ENCODE measurements at places on chromosomes 1 and 21. TPM values are rescaled to one million over a fixed set of nuclear protein-coding genes. Genes with fewer than 3 reads are reported as not detected.

- peak; percentile 28 for DNase-seq
Measured at GRCh38 chr1:119686661-119687060, 25.1 kb upstream of the PHGDH start.

DNA sequence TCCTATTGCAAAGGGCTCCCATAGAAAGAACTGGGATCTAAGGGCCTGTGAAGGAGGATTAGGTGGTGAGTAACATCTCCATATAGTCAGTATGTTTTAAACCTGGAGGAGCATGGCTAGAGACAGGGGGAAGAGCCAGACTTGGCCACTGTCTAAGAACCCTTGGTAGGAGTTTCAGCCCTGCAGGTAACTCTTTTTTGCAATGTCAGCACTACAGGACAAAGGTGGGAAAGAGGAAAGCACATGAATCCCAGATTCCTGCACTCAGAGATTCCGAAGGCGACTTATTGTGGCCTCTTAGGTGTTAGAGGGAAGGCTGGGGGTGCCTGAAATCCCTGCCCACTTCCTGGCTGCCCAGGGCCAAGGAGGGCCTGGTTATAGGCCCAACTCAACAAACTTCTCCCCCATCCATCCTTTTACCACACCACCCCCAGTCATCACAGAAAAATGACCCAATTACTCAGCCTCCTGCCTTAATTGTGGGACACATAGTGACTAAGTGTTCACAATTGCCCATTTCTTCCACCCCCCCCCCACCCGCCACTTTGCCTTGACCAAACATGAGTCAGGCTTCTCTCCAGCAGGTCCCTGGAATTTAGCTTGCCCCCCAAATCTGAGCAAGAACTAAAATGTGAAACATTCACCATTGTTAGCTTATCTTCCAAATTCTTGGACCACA lies 1.9 kb upstream of the NTNG1 start:
- no peak for DNase-seq

- no peak for DNase-seq
Measured at GRCh38 chr1:65605621-65606020, 185.2 kb downstream of the LEPR start.

- no peak for DNase-seq
Measured at GRCh38 chr21:33677450-33677849, 35.1 kb downstream of the ITSN1 start.

DNA sequence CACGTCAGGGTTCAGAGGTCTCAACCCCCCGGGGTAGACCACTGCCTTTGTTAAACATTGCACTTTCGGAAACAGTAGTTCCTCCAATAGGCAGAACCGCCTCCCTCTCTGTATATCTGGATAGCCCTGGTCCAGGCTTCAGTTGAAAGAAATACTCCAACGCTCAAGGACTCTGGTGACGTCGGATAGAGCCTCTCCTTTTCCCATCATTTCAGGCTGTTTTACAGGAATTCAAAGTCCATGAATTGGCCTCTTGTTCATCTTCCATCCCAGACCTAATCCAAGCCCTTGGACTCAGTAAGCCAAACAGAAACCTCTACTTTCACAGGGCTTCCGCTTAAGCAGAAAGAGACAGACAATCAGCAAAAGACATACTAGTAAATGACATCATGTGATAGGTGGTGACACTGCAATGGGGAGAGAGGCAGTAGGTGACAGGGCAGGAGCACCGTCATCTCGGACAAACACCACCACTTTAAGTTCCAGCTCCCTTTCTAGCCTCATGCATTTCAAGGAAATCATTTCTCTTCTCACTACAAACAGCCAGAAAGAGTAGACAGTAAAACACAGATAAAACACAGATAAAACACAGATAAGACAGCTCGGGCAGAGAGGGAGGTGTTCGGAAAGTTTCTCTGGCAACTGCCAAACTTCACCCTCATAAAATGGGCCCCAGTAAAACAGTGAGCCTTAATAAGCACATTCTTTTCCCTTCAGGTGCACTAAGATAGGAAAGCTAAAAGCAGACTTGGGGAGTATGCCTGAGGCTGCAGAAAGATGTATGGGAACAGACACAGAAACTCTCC lies 2.3 kb upstream of the PLA2G2A start:
- DNase-seq = no peak

GRCh38 chr1:108199201-108199691 lies 897 bp downstream of the SLC25A24 start:
- peak; percentile 70 for DNase-seq

DNA sequence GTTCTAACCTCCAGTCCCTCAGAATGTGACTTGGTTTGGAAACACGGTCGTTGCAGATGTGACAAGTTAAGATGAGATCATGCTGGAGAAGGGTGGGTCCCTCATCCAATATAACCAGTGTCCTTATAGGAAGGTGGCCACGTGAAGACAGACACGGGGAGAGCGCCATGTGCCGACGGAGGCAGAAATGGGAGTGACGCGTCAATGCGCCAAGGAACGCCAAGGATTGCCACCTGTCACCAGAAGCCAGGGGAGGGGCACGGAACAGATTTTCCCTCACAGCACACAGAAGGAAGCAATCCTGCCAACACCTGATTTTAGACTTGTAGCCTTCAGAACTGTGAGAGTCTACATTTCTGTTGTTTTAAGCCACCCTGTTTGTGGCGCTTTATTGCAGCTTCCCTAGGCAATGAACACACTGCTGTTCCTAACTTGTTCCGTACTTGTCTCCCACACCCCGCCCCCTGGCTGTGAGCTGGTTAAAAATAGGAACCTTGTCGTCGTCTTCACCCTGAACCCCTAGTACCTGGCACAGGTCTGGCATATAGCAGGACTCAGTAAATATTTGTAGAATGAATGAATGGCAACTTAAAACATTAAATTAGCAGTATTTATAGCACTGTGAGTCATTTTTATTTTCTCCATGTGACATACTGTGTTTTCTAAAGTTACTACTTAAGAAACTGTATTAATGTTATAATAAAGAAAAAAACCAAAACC lies 14.2 kb downstream of the RIMS3 start:
- DNase-seq = no peak

DNA sequence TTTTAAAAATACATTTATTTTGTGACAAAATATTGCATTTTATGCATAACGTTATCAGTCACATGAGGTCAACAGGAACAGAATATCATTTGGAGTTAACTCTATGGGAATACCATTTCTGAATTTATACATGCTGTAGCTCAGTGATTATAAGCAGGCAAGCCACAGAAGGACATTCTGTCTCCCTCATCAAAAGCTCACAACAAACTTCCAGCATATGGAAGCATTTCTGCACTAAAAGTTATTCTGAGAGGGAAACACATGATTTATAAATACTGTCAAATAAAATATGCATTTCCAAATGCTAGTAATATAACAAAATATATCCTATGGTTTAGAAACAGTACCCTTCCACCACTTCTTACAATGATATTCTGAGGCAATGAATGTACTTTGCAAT lies 854.1 kb upstream of the B3GALT2 start:
- DNase-seq = no peak

DNA sequence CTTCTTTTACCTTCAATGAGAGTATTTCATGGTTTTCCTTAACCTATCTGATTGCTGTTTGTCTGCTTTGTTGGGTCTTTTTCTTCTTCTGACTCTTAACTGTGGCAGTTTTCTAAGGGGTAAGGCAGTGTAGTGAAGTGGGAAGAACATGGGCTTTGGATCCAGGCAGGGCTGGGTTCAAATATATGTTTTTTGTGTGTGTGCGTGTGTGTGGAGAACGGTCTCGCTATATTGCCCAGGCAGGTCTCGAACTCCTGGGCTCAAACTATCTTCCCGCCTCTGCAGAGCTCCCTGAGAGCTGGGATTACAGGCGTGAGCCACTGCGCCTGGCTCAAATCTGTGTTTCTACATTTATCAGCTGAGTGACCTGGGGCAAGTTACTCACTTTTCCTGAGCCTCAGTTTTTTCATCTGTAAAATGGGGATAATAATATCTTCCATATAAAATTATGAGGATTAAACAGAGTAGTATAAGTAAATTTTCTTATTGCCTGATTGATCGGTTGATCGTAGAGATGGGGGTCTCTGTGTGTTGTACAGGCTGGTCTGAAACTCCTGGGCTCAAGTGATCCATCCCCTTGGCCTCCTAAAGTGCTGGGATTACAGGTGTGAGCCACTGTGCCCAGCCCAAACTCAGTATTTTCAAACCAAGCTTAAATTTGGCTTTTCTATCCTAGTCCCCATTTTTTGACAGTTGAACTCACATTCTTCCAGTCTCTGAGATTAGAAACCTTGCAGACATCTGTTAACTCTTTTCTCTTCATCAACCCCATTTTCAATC lies 36.0 kb upstream of the MACF1 start:
- no peak for DNase-seq

The FLG2 gene
- not detected for total RNA-seq

The MAP3K7CL gene
- 5.8 TPM for total RNA-seq

DNA sequence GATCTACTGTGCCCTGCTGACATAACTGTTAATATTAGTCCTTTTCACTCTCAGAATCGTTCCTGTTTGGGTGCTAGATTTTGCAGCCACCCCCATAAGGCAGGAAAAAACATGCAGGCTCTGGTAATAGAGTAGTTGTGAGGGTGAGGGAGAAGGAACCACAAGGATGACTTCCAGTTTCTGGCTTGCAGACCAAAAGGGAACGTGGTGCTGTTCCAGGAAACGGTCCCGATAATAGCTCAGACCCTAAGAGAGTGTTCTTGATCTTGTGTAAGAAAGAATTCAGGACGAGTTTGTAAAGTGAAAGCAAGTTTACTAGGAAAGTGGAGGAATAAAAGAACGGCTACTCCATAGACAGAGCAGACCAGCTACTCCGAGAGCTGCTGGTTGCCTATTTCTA lies 50.7 kb upstream of the RHOU start:
- no peak for DNase-seq

The UQCRHL gene
- 2.0 TPM for total RNA-seq

DNA sequence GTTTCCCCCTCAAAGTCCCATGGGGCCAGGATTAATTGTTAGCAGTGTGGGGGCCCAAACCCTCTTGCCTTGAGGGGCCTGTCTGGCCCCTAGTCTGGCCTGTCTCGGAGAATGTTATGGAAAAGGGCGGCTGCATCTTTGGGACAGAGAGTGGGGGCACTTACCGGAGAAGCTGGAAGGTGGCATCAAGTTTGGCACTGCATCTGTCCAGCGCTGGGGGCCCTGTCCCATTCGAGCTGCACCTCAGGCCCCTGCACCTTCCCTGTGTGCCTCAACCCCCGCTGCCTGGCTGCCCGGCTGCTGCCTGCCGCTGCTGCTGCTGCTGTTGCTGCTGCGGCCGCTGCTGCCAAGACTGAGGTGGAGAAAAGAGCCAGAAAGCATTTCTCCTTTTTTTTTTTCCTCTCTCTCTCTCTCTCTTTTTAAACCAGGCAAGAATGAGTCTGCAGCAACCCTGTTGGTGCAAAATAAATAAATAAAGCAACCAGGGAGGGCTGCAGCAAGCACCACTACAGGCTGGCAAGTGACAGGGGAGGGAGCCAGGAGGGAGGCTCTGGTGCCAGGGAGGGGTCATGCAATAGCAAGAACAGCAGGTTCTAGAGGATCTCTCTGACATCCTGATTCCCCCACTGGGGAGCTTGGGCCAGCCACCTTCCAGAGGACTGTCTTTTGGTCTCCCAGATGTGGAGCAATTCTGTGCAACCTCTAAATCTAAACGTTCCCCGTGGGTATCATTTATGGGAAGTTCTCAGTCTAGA lies at the start of gene LINGO4:
Gene LINGO4 (minus strand): TSS at position 354 of the 755 bp plus-strand sequence. CDS start 2,715 bp downstream, outside the sequence.
- no peak for DNase-seq

DNA sequence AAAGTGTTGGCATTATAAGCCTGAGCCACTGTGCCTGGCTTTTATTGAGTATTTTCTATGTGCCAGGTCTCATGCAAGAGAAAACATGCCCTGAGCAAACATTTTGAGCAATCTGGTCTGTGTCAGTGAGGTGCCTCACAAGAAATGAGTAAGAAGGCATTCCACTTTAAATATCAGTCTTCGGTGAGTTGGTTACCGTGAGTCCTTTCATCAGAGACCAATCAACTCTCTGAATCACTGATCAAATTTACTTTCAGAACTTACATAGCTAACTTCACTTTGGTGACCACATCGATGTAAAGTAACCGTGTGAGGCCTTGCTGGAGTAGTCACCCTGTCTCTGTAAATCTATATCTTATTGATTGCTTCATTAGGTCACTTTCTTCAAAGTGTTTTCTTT lies 14.3 kb upstream of the DDX59 start:
- DNase-seq = no peak

- no peak for DNase-seq
Measured at GRCh38 chr21:42467140-42467983, 28.7 kb downstream of the RSPH1 start.

The NUDT4B gene
- total RNA-seq = 0.46 TPM

GRCh38 chr1:206713070-206713469 lies 28.4 kb downstream of the MAPKAPK2 start:
- no peak for DNase-seq

GRCh38 chr1:159200769-159201168 lies 3.9 kb upstream of the ACKR1 start:
- no peak for DNase-seq

DNA sequence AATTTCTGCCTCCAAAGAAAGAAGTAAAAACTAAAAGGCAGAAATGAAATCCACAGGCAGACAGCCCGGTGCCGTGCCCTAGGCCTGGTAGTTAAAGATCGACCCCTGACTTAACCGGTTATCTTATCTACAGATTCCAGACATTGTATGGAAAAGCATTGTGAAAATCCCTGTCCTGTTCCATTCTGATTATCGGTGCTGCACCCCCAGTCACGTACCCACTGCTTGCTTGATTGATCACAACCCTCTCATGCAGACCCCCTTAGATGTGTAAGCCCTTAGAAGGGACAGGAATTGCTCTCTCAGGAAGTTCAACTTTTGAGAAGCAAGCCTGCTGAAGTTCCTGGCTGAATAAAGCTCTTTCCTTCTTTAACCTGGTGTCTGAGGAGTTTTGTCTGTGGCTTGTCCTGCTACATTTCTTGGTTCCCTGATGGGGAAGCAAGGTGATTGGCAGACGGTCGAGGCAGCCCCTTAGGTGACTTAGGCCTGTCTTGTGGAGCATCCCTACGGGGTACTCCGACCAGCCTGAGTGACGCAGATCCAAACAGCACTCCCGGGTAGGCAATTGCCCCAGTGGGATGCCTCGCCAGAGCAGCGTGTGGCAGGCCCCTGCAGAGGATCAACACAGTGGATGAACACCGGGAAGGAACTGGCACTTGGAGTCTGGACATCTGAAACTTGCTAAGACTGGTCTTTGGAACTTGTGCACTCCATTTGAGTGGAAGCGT lies 111.2 kb upstream of the PPM1J start:
- DNase-seq = no peak

- no peak for DNase-seq
Measured at GRCh38 chr1:226682871-226683814, 55.9 kb downstream of the ITPKB start.

The RNF207 gene
- total RNA-seq = 26.6 TPM

DNA sequence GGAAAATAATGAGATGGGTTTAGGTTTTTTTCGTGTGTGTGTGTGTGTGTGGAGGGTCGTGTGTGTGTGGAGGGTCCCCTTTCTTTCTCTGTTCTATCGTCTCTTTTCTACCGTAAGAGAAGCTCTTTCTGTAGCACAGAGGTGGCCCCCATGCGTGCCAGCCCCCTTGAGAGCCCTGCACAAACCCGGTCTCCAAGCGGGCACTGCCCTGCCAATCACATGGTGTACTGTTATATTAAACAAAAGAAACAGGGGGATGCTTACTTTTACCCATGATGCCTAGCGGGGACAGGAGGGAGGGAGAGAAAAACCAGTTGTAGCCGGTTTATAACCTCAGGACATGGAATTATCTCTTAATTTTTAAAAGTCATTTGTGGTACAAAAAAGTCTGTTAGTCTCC lies 41.0 kb downstream of the GATAD2B start:
- DNase-seq = no peak

Data from mucosa of gallbladder (tissue), 1 donor.